ENCODE measurements at places on chromosomes 1 and 21.

GRCh38 chr1:44424747-44425146, 19.7 kb downstream of the RNF220 start:
- DNase-seq, result no peak

GRCh38 chr1:91552091-91552490, 51.4 kb downstream of the CDC7 start:
- no peak for DNase-seq

- no peak for DNase-seq
Measured at GRCh38 chr1:58722967-58723366, 23.1 kb upstream of the MYSM1 start.

DNA sequence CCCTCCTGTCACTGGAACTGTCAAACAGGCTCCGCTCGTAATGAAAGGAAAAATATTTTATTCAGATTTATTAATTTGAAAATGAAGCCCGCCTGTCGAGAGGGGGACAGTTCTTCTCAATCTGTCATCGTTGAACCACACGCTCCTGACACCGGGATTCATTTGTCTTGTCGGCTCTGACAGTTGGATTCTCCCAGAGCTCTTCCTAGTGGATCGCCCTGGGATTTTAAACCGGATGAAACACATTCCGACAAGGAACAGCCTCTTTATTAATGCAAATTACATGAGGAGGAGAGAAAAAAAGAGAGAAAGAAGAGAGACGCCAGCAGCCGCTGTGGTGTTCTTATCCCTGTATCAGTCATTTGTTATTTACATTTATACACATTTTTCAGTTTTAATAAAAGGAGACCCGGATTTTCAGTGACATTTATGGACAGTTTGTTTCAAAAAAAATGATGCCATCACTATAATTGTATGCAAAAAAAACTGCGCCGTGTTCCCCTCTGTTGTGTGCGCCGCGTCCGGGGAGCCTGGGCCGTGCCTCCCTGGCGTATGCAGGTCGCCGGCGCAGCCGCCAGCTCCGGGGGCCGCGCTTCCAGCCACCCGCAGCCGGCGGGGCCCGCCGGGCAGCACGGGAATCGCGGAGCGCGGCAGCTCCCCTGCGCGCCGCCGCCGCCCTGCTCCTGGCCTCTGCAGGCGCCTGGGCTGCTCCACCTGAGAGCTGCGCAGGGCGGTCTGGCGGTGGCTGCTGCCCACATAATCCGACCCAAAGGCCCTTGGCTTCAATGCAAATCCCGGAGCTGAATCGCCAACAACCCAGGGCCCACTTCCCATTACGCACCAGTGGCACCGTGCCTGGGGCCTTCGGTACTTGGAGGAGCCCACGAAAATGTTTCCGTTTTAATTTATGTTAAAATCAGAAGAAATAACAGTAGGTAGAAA, 237.9 kb upstream of the PBX1 start:
- no peak for DNase-seq

DNA sequence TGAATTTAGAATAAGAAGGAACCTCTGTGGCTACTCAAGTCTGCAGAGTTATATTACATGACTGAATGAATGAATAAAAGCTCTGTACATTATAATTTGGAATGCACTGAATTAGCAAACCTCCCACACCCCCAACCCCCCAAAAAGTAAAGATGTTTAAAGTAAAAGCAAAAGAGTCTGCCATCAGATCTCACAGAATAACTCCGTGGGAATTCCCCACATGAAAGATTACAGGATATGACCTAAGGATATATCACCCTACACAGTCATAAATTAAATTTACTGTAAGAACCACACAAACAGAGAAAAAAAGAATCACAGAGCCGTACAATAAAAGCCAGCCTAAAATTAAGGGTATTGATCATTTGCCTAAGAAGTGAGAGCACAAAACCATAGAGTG, 587.3 kb downstream of the PTPRC start:
- no peak for DNase-seq

- DNase-seq, result no peak
Measured at GRCh38 chr1:6416295-6416656, 3.4 kb downstream of the HES2 start.

GRCh38 chr1:76219366-76219818, 144.8 kb downstream of the ST6GALNAC3 start:
- DNase-seq, result no peak
